ENCODE measurements at places on chromosomes 5 and 9.
A peak's percentile ranks its signal among the peaks of the same experiment; 100 is the strongest.

DNA sequence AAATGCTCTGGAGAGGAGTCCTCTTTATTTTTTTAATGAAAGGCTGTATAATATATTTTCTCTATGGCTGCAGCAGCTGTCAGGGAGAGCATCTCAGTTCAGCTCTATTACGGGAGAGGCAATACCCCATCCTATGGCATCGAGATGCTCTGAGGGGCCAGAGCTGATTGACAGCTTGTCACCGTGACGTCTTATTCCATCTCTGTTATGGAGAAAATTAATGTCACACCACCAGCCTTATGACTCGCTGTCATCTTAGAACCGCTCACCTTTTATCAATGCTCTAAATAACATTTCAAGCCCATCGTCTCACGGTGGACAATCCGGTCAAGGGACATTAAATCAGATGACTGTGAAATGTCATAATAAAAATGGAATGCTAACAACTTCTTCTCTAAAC is 273.5 kb downstream of the SLF1 start:
- no peak for DNase-seq

DNA sequence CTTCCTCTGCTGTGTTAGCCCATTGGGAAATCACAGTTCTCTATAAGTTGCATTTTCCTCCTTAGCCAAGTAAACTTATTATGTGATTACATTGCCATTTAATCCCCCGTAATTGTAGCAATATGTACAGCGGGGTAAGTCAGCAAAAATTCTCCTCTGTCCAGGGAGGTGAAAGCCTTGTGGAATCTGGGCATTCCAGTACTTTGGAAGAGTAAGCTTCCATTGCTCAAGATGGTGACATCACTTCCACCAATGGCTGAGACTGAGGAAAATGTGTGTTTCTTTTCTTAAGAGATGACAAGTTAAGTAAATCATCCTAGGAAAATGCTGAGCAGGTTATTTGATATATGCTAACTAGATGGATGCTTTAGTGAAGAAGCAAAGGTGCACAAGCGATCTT is 436.7 kb downstream of the CETN3 start:
- no peak for DNase-seq

DNA sequence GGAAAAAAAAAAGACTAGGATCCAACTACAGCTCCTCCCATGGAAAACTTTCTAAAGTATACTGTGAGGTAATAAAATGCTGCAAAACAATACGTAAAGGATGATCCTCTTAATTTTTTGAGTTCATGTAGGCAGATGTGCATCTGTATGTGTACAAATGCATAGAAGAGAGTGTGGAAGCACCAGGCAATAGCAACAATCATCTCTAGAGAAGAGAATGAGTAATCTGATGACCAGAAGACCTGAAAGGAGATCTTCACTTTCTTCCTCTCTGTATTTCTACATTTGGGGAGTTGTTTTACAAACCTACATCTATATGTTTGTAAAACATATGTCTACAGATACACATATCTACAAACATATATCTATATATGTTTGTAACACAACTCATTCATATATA is 29.3 kb upstream of the SPDL1 start:
- no peak for DNase-seq

DNA sequence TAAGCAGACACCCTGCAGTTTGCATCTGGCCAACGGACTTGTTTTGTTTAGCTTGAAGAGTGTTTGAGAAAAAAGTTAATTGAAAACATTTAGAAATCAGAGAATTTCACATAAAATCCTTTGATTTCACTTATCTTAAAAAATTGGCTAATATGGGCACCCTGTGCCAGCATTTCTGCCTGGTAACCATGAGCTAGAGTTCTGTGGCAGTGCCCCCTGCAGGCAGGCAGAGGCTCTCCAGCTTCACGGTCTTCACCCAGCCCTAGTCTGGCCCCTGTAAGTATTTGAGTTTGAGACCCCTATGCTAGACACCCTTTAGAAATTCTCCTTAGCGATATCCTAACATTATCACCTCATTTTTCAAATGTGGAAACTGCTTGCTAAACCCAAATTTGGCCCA is 18.8 kb upstream of the FANCC start:
- DNase-seq: no peak

DNA sequence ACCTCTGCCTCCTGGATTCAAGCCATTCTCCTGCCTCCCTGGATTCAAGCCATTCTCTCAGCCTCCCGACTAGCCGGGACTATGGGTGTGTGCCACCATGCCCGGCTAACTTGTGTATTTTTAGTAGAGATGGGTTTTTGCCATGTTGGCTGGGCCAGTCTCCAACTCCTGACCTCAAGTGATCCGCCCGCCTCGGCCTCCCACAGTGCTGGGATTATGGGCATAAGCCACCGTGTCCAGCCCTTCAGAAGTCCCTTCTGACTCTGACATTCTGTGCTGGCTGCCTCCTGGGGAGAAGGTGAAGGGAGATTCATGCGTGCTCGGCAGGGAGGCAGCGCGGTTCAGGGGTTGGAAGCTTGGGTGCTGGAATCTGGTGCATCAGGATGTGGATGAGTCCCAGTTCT is 28.8 kb downstream of the PRRX2 start:
- DNase-seq: no peak

DNA sequence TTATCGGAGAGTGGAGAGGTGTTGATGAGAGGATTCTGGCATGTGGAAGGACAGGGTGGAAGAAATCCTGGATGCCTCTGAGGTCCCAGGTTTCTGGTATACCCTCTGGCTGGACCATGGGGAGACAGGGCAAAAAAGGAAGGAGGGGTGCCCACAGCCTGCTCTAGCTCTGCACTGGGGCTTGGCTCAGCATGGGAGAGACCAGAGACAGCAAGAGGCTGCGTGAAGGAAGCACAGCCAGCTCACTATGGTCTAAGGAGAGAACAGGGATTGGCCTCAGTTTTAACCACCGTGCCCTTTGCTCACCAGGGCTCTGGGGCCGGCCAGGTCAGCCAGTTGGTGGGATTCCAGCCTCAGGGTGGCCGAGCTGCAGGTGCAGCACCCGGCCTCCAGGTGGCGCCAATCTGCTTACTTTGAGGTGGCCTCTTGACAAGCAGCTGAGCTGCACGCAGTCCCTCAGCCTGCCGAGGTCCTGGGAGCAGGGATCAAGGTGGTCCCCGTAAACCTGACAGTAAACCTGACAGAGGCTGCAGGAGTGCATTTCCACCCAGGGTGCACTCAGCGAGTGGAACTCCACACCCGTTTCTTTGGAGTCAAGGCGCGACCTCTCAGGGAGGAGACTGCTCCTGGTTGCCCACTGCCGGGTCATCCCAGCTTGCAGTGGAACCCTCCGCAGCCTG is 25.0 kb upstream of the SPTLC1 start:
- DNase-seq: peak; percentile 67

GRCh38 chr5:42753099-42753498 is 3.5 kb upstream of the CCDC152 start:
- no peak for DNase-seq

GRCh38 chr5:58185801-58186200 is 274.1 kb downstream of the PLK2 start:
- no peak for DNase-seq

GRCh38 chr9:68509689-68510088 is 31.0 kb downstream of the TMEM252 start:
- no peak for DNase-seq

DNA sequence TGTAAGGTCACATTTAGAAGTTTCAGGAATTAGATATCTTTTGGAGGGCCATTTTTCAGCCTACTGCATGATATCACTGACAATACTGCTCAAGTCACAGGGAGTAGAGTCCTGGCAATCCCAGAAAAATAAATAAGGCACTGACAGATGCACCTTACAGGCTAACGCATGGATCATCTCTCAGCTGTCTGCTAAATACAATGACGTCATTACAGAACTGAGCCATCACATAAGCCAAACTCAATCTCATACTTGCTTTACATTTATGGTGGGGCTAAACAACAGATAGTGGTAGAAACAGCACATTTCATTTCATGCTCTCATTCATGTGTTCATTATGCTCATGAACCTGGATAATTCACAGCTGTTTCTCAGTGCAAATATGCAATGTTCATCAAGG is 243.7 kb downstream of the SEMA5A start:
- DNase-seq: no peak

DNA sequence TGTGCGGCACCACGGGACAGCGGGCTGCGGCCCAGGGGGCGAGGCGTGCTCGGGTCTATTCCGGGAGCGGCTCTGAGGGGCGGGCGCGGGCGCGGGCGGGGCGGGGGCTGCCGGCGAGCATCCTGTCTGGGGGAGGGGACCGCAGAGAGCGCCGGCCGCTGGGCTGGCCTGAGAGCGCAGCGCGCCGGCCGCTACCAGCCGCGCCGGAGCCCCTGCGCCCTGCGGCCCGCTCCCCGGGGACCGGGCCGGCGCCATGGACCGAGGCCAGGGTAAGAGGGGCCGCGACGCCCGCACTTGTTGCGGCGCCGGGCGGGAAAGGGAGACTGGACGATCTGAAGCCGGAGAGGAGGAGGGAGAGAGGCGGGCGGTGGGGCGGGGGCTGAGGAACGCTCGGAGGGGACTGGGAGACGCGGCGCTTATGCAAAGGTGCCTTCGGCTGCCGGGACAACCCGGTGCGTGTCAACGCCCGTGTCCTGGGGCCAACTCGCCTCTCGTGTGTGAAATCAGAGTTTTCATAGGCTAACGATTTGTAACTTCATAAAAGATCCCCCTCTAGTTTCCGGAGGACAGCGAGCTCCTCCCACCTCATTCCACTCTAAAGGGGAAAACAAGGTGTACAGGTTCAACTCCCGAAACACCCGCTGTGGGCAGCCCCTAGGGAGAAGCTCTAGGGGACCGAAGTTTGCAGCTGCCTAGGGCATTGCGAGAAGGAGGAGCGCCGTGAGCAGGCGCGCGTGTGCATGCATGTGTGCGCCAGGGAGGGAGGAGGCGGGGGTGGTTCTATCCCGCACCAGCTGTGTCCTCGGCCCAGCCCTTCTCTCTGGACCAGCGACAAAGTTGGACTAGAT is at the start of gene AFAP1L1:
AFAP1L1 (plus strand) TSS at position 144 of the 848 bp plus-strand sequence; CDS start at position 254, 110 bp downstream.
- peak; percentile 86 for DNase-seq

- no peak for DNase-seq
Observed at GRCh38 chr9:127987103-127987614, 6.4 kb upstream of the EEIG1 start.

DNA sequence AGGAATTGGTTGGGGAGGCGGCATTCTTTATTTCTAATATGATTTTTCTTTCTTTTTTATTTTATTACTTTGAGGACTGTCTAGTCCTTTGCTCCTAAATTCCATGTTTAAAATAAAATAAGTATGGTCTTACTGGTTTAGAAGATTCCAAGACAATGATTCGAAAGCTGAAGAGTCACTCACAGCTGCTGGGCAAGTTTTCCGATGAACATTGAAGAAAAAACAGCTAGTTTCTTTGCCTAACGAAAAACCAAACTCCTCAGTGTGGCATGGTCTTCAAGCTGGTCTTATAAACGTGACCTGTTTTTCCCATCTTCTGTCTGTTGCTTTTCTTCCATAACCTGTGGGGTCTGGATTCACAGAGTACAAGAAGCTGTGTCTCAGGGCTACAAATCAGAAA is 25.1 kb downstream of the ZNF474 start:
- no peak for DNase-seq

Data from NCI-H345 (cell line).